ENCODE measurements at places on chromosomes 1 and 21.
A peak's percentile ranks its signal among the peaks of the same experiment; 100 is the strongest.

GRCh38 chr1:8179132-8179793 is 138.7 kb upstream of the SLC45A1 start:
- H3K27ac ChIP-seq = no peak overlapping the region
- peaks cover 7% of the 10 kb centered on the region for H3K4me1 ChIP-seq
- H3K4me3 ChIP-seq = no peak overlapping the region
- no peak for DNase-seq

- no peaks in the 10 kb centered on the region for H3K4me1 ChIP-seq
- no peak overlapping the region for H3K4me3 ChIP-seq
- no peak for DNase-seq
Observed at GRCh38 chr1:207112616-207113296, 8.7 kb downstream of the C4BPA start.

DNA sequence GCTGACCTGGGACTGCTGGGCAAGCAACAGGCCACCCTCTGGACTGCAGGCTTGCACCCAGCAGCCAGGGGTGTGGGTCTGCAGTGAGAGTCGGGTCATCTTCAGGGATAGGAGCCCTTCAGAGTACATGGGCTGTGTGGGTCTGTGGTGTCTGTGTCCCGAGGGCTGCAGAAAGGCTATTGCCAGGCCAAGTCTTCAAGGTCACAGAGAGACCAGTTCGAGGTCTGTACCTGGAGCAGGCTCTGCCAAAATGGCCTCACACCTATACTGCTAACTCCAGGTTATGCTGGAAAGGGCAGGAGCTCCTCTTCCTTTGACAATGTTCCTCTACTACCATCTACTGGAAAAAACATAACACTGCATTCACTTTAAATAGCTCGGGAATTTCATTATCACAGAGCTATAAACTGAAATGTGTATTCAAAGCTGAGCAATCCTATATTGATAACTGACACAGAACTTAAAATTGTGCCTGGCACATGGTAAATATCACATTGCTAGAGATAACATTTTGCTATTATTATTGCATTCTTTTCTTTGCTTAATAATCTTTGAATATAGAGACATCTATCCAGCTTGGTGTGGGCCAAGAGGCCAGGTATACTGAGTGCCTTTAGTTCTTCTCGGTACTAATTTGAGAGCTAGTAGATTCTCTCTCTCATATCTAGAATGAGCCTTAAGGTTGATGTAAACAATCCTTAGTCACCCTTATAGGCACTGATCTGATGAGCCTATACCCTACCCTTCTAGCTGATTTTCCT is 6.9 kb upstream of the DNAH14 start:
- H3K4me1 ChIP-seq = no peaks in the 10 kb centered on the region
- H3K4me3 ChIP-seq = no peak overlapping the region
- peak; percentile 55 for DNase-seq
- no peak overlapping the region for H3K27ac ChIP-seq
- H3K36me3 ChIP-seq = no peaks in the 10 kb centered on the region

- no peaks in the 10 kb centered on the region for H3K36me3 ChIP-seq
- peak; percentile 33 for DNase-seq
- H3K27me3 ChIP-seq = no peaks in the 10 kb centered on the region
- no peaks in the 10 kb centered on the region for H3K4me1 ChIP-seq
- no peak overlapping the region for H3K4me3 ChIP-seq
Observed at GRCh38 chr1:64663668-64664067, 81.2 kb upstream of the RAVER2 start.

- H3K27ac ChIP-seq = no peak overlapping the region
- no peaks in the 10 kb centered on the region for H3K27me3 ChIP-seq
- H3K4me3 ChIP-seq = no peak overlapping the region
- H3K4me1 ChIP-seq = no peaks in the 10 kb centered on the region
- no peaks in the 10 kb centered on the region for H3K36me3 ChIP-seq
Observed at GRCh38 chr1:57258557-57259325, 165.1 kb downstream of the DAB1 start.

DNA sequence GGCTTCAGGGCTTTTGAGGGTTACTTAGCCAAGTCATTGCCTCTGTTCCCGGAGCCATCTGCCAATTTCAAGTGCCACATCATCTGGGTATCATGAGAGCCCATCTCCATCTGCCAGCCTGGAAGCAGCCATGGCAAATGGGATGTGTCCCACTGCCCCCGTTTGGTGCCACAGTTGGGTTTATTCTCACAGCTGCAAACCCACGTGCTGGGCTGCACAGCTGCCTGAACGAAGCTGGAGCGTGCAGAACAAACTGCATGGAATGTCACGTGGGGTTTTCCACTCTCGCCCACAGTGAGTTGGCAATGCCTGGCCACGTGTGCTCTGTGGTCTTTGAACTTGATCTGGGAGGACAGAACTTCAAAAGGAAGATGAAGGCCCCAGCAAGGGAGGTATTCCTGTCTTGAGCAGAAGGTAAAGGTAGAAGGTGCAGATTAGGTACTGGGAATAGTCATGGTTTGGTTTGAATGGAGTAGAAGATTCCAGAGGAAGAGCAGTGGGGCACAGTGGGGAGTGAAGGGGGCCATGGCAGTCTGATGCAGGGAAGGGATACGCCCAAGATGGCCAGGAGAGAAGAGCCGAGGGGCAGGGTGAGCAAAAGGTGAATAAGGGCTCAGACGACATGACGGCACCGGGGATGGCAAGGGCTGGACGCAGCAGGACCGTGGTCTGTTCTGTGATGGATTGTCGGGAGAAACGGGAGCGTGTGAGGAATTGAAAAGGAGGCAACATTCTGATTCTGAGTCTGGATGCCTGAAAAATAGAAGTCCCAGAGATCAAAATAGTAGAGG is 222.0 kb downstream of the KAZN start:
- H3K27ac ChIP-seq = no peak overlapping the region
- no peak for DNase-seq
- no peaks in the 10 kb centered on the region for H3K36me3 ChIP-seq
- H3K4me1 ChIP-seq = no peaks in the 10 kb centered on the region

GRCh38 chr1:48943393-48943792 is 166.7 kb upstream of the BEND5 start:
- H3K4me1 ChIP-seq = no peaks in the 10 kb centered on the region
- peaks cover 9% of the 10 kb centered on the region for H3K27me3 ChIP-seq
- no peak overlapping the region for H3K4me3 ChIP-seq
- no peak for DNase-seq
- no peak overlapping the region for H3K27ac ChIP-seq

DNA sequence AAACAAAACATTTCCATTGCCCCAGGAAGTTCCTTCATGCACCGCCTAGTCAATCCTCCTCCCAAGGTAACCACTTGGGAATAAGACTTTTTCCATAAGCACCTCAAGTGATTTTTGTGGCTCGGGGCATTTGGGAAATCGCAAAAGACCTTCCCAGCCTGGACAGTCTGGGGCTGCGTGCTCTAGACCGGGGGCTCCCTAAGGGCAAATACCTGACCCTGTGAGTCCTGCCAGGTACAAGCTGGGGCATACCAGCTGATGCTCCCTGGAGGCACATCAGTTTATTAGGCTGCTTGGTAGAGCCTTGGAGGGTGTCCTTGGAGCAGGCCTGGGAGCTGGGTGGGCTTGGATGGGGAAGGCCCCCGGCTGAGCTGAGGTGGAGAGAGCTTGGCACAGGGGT is 34.4 kb downstream of the ALPL start:
- no peak overlapping the region for H3K4me3 ChIP-seq
- no peak for DNase-seq
- no peak overlapping the region for H3K27ac ChIP-seq
- H3K27me3 ChIP-seq = no peaks in the 10 kb centered on the region
- peaks cover 11% of the 10 kb centered on the region for H3K4me1 ChIP-seq
- H3K36me3 ChIP-seq = no peaks in the 10 kb centered on the region

DNA sequence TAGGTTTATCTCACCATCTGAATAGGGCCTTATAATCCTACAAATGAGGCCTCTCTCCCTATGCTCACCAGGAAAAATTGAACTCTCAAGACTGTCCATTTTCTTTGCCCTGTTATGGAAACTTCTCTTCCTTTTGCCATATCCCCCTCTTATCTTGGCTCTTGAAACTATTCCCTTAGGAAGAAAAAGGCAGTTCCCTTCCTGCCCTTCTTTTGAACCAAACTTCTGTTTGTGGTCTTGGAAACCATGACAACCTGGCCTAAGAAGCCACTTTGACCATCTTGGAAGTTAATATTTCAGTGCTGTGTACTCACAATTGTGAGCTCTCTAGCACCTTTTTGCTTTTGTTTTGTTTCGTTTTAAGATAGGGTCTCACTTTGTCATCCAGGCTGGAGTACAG is 40.0 kb downstream of the ATP2B4 start:
- H3K27ac ChIP-seq = no peak overlapping the region
- H3K27me3 ChIP-seq = no peaks in the 10 kb centered on the region
- H3K4me3 ChIP-seq = no peak overlapping the region
- DNase-seq = no peak
- H3K4me1 ChIP-seq = peaks cover 10% of the 10 kb centered on the region

- no peaks in the 10 kb centered on the region for H3K4me1 ChIP-seq
- no peaks in the 10 kb centered on the region for H3K27me3 ChIP-seq
- no peak for DNase-seq
- no peak overlapping the region for H3K4me3 ChIP-seq
- no peak overlapping the region for H3K27ac ChIP-seq
Observed at GRCh38 chr1:166282391-166283137, 115.8 kb upstream of the FAM78B start.

DNA sequence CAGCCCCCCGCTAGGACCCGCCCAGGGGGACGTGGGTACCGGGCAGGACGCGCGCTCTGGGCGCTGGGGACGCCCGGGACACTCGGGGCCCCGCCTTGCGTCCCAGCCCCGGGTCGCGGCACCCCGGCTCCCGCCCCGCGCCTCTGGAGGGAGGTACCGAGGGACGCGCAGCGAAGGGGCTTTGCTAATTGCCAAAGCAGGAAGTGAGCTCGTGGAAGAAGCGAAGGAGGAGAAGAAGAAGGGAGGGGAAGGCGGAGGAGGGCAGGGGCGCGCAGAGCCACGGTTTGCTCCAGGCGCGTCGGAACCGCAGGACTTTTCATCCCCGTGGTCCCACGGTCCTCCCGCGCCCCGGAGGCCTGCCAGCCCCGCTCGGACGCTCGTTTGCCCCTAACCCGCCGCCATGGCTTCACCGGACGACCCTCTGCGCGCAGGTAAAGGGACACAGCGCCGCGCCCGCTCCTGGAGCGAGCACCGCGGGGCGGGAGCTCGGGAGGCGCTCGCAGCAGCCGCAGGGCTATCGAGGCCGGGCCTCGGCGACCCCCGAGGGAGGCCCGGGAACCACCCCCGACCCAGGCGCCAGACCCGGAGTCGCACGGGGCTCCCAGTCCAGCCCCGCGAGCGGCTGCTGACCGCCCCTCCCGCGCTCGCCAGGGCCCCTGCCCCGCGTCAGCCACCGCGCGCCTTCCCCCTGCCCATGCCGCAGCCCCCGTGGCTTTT is 1.3 kb downstream of the EDARADD start:
- no peak overlapping the region for H3K27ac ChIP-seq
- DNase-seq = peak; percentile 65
- H3K4me3 ChIP-seq = peak overlapping the region; percentile 67
- H3K27me3 ChIP-seq = no peaks in the 10 kb centered on the region
- no peaks in the 10 kb centered on the region for H3K4me1 ChIP-seq
- H3K36me3 ChIP-seq = no peaks in the 10 kb centered on the region

DNA sequence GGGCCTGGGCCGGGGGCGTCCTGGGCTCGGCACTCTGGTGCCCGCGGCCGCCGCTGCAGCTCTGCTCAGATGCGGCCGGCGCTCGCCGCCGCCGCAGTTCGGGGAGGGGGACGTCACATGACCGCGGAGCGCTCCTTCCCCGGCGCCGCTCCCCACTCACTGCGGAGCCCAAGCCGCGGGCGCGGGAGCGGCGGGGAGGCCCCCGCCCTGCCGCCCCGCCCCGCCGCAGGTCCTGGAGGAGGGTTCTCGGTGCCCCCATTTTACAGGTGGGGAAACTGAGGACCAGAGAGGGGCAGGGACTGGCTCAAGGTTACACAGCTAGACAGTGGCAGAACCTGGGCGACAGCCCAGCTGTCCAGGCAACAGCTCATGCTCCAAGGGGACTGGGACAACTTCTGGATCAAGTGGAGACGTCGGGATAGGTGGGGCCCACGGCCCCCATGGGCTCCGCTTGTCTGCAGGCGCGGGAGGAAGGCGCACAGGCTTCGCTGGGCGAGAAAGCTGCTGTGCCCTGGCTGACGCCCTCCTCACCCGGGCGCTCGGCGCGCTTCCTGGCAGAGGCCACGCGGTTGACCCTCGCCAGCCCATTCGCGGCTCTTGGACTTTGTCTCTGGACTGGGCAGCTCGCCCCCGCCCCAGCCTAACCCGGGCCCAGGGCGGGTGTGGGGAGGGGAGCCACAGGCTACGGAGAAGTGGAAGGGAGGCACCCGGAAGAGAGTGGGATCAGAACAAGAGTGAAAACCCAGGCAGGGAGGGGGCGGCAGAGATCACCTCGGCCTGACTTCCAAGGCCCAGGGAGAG is at the start of gene RAP1GAP:
Gene RAP1GAP (minus strand): TSS at position 100 of the 801 bp plus-strand sequence. CDS start 49,325 bp downstream, outside the sequence.
- H3K4me1 ChIP-seq = peaks cover 23% of the 10 kb centered on the region
- no peak for DNase-seq
- no peak within 1 kb of the TSS for H3K27ac ChIP-seq
- H3K4me3 ChIP-seq = peak within 1 kb of the TSS; percentile 60

DNA sequence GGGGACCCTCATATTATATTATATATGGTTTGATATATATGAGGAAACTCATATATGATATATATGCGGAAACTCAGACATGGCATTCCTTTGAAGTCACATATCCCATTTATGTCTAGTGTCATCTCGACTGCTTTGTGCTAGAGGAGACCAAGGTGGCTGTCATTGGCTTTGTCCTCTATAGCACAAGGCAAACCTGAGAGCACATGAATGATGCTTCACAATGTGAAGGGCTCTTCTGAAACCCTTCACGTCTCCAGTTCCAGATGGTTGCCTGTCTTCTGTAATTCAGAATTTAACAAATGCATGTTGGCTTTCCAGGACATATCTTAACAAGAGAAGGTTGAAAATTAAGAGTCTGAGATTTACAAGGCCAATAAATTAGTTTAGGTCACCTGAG is 303.6 kb downstream of the BARHL2 start:
- H3K27me3 ChIP-seq = no peaks in the 10 kb centered on the region
- H3K36me3 ChIP-seq = no peaks in the 10 kb centered on the region
- no peaks in the 10 kb centered on the region for H3K4me1 ChIP-seq
- no peak for DNase-seq
- H3K27ac ChIP-seq = no peak overlapping the region
- H3K4me3 ChIP-seq = no peak overlapping the region

DNA sequence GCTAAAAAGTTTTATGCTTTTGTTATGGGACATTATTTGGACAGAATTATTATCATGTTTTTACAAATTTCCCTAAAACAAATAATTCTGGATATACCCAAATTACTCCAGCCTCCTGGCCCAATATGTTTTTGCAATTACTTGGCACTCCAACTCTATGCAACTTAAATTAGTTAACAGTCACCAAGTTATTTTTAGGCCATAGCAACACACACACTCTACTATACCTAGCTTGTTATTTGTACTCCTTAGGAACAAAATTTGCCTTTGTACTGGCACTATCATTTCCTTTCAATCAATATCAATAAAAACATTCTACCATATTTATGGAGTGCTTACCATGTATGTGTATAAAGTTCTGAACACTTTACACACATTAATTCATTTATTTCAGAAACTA is 7.7 kb downstream of the DUSP10 start:
- no peak for DNase-seq
- H3K4me3 ChIP-seq = no peak overlapping the region
- H3K36me3 ChIP-seq = peaks cover 9% of the 10 kb centered on the region
- no peak overlapping the region for H3K27ac ChIP-seq
